Muscle of leg (tissue), 16 donors: ENCODE measurements at places on chromosomes 2 and 18. TPM values are rescaled to one million over a fixed set of nuclear protein-coding genes. Genes with fewer than 3 reads are reported as not detected.

- DNase-seq: peak; percentile 64
Measured at GRCh38 chr2:176002688-176003210, 682 bp upstream of the LNPK start.

DNA sequence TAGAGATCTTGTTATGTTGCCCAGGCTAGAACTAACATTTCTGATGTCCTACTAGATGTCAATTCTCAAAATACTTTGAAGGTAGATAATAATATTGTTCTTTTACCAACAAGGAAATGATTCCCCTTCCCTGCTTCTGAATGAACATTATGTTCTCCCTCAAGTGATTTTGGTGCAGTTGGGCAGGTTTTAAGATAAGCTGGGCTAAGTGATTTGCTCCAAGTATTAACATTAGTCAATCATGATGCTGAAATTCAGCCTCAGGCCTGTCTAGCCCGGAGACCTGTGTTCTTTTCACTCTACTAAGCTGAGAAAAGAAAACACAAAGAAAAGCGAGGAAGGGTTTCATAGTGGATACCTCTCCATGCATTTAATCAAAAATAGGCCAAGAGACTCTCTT lies 38.5 kb upstream of the SPTBN1 start:
- DNase-seq: no peak

DNA sequence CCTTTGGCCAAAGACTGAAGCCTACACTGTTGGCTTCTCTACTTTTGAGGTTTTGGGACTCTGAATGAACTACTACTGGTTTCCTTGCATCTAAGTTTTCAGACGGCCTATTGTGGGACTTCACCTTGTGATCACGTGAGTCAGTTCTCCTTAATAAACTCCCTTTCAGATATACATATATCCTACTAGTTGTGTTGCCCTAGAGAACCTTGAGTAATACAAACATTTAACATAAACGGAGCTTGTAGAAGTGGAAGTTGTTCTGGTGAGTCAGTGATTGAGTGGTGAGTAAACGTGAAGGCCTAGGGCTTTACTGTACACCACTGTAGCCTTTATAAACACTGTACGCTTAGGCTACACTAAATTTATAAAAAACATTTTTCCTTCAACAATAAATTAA lies 107.2 kb upstream of the CDH2 start:
- no peak for DNase-seq

DNA sequence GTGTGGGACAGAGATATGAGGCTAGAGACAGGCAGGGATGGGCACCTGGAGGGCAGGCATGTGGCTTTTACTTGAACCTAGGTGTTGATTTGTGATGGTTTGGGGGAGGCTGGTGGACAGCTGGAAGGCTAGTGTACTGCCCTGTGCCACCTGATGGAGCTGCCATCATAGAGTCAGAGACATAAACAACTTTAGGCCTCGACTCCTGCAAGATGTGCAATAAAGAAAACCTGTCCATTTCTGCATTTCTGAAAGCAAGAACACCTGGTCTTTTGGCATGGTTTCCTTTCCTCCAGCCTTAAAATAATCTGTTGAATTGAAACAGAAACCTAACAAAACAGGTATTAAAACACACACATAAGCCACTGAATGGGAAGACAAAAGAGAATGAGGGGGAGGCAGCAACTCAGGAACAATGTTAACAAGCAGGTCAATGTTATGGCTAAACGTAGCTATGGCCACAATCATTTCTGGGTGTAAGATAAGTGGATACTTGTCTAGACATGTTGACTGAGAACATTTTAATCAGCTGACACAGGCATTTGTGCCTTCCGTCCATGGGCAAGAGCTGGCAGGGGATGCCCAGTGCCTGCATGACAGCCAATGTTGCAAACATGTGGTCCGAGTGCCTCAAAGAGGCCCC lies 87.8 kb downstream of the KCTD1 start:
- no peak for DNase-seq

GRCh38 chr2:240953426-240954410 lies 44.7 kb upstream of the SNED1 start:
- DNase-seq: no peak

DNA sequence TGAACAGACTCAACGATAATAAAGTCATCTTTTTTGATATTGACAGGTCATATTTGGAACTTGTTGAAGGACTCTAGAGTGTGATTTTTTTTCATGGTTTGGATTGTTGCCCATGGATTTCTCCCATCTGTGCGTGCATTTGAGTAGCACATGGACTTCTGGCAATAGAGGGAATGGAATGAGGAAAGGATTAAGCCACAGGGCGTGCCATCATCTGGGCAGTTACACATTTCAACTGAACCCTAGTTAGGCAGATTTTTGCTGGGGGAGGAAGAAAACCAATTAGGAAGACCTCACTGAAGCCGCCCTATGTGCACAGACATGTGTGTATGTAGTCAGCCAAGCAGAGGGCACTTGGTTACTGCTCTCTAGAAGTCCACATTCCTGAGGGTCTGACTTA lies 72.6 kb downstream of the TPGS2 start:
- DNase-seq: peak; percentile 57

GRCh38 chr18:2840521-2840920 lies 6.3 kb upstream of the EMILIN2 start:
- no peak for DNase-seq

DNA sequence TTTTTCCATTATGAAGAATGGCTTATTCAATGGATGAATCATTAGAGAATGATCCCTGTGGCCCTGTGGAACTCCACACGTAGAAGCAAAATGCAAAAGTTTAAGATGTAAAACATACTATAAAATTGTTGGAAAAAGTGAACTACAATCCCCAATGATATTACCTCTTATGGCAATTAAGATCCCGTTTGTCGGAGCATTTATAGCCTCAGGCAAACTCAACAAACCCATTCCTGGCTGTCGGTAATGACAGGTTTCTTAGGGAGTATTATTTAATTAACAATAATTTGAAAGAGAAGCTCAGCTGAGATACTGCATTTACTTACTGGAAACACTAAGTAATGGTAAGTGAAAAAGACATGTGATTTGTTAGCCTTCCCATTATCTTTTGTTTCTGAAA lies 138.3 kb downstream of the CDH20 start:
- DNase-seq: no peak

DNA sequence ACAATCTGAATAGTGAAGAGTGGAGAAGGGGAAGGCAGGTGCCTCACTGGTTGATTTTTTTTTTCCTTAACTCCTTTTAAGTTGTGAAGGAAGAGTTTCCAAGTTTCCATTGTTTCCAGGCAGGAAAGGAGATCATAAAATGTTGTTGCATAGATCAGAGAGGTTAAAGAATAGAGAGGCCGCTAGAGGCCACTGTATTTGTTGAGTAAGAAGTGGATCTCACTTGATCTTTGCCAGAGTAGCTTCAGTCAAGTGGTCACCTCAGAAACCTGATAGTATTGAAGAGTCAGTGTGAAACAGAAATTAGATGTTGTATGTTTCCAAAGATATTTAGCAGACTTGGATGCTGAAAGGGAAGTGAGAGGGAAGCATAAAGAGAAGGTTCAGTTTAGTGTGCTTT lies 17.6 kb downstream of the CTNNA2 start:
- peak; percentile 7 for DNase-seq

DNA sequence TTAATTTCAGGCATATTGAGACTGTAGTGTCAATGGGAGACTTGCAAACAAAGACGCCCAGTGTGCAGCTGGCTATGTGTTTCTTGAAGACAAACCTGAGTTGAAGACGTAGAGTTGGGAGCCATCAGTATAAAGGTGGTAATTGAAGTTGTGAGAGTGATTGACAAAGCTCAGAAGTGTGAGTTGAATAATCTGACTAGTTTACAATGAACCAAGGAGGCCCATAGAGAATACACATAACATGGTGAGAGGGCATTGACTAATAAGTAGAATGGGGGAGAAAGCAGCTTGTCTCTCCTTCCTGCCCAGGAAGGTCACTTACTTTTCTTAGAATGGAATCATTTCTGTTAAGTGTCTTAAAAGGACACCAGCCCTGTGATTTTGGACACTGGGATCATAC lies 14.1 kb downstream of the SP110 start:
- DNase-seq: no peak

Gene SATB2
- 1.2 TPM for total RNA-seq

Gene ALK
- total RNA-seq: 0.04 TPM

Gene TWSG1
- total RNA-seq: 35.7 TPM
